ENCODE measurements at places on chromosomes 2 and 18. TPM values are rescaled to one million over a fixed set of nuclear protein-coding genes. Genes with fewer than 3 reads are reported as not detected.

SFT2D3 gene
- 9.2 TPM for total RNA-seq

KIAA2012 gene
- total RNA-seq = not detected

ACTG2 gene
- 365 TPM for total RNA-seq

ALPI gene
- not detected for total RNA-seq

RESP18 gene
- not detected for total RNA-seq

OTOS gene
- total RNA-seq = not detected

LOXHD1 gene
- not detected for total RNA-seq

LRRTM4 gene
- not detected for total RNA-seq

SOCS6 gene
- 31.5 TPM for total RNA-seq

FNDC4 gene
- total RNA-seq = 29.2 TPM

ALPP gene
- not detected for total RNA-seq

SLC35F5 gene
- 79.5 TPM for total RNA-seq

PRSS56 gene
- total RNA-seq = not detected

NPPC gene
- not detected for total RNA-seq

MTCL1 gene
- total RNA-seq = 33.5 TPM

CNRIP1 gene
- not detected for total RNA-seq

IFIH1 gene
- total RNA-seq = 6.7 TPM

MZT2A gene
- 197 TPM for total RNA-seq

PLGLB1 gene
- 0.85 TPM for total RNA-seq

TUBB8B gene
- total RNA-seq = not detected

ESPNL gene
- under 0.01 TPM for total RNA-seq

ZNF516 gene
- total RNA-seq = 36.0 TPM

DSC1 gene
- 1.2 TPM for total RNA-seq

PJVK gene
- 1.3 TPM for total RNA-seq

GAL3ST2 gene
- not detected for total RNA-seq

FLACC1 gene
- total RNA-seq = 0.33 TPM

METTL5 gene
- 105 TPM for total RNA-seq

HOXD8 gene
- total RNA-seq = 0.35 TPM

HADHB gene
- total RNA-seq = 144 TPM

ZNF804A gene
- not detected for total RNA-seq

GALNT13 gene
- not detected for total RNA-seq

ALKAL2 gene
- total RNA-seq = not detected

All from mammary epithelial cell (primary cell).